Activated T-cell treated with anti-CD3 and anti-CD28 coated beads for 48 hours (primary cell): ENCODE measurements at places on chromosomes 2 and 18.

GRCh38 chr2:222058819-222059445, 239.9 kb downstream of the PAX3 start:
- DNase-seq: no peak

GRCh38 chr18:1914489-1914888, 656.8 kb downstream of the METTL4 start:
- no peak for DNase-seq

DNA sequence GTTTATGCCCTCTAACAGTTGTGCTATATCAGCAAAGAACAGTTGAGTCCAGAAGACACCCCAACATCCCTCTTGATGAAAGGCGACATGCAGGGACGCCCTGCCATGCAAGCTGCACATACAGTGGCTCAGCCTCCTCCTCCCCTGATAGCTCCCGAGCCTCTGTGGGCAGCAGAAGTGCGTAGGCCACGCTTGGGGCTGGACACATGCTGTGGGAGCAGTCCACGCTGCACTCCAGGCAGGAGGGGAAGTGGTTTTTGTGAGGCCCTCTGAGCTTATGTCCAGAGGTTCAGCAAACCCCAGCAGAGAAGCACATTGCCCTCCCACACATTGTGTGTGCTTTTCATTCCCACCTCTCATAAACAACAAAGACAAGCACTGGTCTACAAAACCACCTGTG, 162.1 kb downstream of the SEPTIN10 start:
- no peak for DNase-seq

DNA sequence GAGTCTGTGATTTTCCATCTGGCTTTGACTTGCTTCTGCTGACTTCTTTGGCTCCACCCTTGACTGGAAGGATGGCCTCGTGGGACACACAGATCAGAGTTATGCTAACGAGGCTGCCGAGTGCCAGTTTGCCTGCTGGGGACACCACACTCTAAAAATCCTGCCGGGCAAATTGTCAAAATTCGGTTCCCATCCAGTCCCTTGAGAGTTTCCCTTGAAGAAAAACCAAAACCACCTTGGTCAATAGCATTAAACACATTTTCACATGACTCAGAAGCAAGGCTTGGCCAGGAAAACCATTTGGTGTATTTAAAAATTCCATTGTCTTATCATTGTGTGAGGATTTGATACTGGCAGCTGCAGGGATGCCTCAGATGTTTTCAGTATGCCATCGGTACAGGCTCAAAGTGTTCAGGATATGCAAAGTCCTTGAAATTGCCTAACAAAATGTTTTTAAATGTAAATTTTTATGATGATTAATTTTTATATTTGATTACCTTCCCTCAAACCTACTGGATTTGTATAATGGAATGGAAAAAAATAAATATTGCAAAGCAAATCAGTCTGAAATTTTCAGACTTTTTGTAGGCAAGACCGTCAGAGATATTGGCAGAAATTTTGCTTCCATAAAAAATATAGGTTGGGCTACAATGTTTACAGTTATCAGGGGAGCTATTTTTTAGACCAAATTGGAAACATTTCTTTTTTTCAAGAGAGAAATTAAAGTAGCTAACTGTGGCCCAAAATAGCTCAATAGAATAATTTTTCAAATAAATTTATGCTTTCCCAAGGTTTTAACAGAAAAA, 41.6 kb downstream of the KCNE4 start:
- DNase-seq: no peak

- DNase-seq: no peak
Measured at GRCh38 chr2:83238111-83238510, 1221.0 kb downstream of the SUCLG1 start.

DNA sequence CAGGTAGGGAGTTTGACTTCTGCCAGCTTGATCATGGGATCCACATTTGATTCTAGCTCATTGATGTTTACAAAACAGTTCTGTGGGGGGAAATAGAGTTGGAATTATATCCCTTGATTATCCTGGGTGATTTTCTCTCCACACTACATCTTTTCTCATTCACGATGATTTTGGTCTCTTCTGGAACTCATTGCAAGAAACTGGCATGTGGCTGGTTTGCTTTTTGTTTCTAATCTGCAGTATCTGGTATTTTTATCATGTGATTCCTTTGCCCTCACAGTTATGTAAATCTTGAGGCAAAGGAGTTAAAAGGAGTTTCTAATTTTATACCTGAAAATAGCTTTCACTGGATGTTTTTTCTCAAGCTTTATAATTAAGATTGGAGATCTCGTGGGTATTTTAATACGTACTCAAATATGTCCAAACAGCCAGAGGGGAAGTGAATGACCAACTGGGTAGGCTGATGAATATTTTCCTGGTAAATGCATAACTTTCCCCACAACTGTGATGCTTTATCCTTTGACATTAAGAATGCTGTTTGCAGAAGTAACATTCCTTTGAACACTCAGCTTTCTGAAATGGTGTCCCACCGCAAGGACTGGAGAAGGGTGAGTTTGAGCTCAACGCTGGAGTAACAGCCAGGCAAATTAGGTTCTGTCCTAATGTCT, 502.9 kb upstream of the ZEB2 start:
- DNase-seq: no peak

GRCh38 chr2:172434821-172435605, 7.6 kb downstream of the ITGA6 start:
- DNase-seq: no peak

- no peak for DNase-seq
Measured at GRCh38 chr2:85772019-85772745, 18.4 kb downstream of the ATOH8 start.

- no peak for DNase-seq
Measured at GRCh38 chr18:56067969-56068671, 480.1 kb upstream of the TCF4 start.

GRCh38 chr2:62287899-62288880, 92.3 kb downstream of the B3GNT2 start:
- peak; percentile 42 for DNase-seq

- DNase-seq: no peak
Measured at GRCh38 chr2:73253901-73254300, 19.8 kb downstream of the CCT7 start.

DNA sequence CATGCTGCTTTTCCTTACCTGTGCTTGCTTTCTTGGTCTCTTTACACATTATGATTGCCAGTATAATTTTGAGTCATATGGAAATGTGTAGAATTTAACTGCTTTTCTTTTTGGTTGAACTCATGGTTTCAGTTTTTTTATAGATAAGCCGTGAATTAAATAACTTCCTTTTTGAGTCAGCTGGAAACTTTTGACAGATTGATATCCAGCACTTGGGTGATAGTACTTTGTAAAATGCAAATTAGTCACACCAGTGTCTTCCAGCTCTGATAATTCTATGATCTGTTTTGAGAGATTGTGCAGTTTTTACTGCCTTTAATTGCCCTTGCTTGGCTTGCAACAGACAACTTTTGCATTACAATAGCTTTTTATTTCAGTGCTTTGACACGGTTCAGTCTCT, 86.4 kb downstream of the NCOA1 start:
- no peak for DNase-seq

DNA sequence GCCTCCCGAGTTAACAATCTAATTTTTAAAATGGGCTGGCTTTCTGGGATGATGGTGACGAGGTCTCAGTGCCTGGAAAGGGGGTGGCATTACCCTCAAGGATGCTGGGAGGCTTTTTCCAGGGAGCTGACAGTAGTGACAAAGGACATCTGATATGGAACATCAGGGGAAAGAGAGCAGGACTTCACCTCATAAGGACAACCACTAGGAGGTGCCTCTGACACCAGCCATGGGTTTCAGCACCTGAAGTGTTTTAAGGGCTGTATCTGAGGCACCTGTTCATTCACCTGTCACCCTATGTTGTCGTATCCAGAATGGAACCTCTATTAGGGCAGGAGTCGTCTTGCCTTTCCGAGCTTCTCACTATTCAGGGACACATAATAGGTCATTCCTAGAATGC, 10.8 kb downstream of the IL36B start:
- no peak for DNase-seq

DNA sequence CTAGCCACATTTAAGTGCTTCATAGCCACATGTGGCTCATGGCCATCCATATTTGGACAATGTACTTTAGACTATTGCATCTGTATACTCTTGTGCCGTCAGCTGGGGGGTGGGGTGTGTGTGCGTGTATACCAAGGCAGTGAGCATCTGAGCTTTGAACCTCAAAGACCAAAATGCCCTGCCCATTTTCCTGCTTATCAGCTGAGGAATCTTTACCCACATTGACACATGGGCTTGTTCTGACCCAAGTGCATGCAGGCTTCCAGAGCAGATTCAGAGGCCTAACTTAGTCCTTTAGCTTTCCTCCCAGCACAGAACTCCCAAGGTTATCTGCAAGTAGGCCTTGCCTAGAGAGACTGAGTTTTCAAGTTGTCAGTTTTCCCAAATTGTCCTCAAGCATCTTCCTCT, 11.1 kb upstream of the MOCOS start:
- no peak for DNase-seq

- no peak for DNase-seq
Measured at GRCh38 chr18:48441405-48441881, 32.3 kb upstream of the ZBTB7C start.

GRCh38 chr2:12453731-12454130, 263.0 kb upstream of the TRIB2 start:
- no peak for DNase-seq

DNA sequence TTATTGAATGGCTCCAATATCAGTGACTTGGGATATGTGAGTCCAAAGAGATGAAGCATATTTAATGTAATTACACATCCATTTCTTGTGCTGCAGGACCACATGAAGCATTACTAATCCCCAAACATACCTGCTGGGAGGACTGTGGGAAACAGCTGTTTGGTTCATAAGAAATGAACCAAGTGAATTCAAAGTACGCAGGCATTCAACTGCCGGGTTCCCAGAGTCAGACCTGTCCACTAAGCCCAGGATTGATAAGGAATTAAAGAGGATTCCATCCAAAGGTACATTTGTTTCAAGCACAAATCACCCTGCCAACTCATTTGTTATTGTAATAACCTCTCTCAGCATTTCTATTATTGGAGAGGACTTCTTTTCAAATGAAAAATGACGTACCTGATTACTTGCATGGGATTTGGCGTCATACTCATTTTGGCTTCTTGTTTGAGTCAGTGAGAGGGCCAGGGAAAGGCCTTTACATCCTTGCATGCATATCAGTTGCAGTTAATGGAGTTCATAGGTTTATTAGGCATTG, 230.7 kb downstream of the TXNL1 start:
- no peak for DNase-seq

- DNase-seq: no peak
Measured at GRCh38 chr2:18077704-18078103, 199.2 kb downstream of the KCNS3 start.

GRCh38 chr2:124725187-124725586, 700.1 kb downstream of the CNTNAP5 start:
- DNase-seq: no peak

- DNase-seq: no peak
Measured at GRCh38 chr2:10255189-10256030, 47.3 kb upstream of the HPCAL1 start.

DNA sequence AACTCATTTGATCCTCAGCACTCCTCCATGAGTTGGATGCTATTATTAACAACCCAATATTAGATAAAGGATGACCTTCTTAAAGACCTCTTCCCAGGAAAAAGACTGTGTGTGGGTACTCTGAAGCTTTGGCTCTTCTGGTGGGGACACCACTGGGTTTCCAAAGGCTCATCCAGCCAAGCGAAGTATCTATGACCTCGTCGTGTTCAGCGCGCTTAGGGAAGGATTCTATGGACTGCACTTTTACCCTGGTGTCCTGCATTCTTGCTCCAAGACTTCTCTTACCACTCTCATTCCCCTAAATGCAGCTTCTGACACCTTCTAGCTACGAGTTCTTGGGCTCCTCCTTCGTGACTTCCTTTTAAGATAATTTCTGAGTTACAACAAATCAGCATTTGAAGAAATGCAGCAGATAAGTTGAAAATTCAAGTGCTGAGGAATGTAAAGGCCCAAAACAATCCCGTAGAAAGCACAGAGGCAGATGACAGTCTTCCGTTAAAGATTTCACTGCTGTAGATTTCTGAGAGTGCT, 673 bp upstream of the HNMT start:
- no peak for DNase-seq

DNA sequence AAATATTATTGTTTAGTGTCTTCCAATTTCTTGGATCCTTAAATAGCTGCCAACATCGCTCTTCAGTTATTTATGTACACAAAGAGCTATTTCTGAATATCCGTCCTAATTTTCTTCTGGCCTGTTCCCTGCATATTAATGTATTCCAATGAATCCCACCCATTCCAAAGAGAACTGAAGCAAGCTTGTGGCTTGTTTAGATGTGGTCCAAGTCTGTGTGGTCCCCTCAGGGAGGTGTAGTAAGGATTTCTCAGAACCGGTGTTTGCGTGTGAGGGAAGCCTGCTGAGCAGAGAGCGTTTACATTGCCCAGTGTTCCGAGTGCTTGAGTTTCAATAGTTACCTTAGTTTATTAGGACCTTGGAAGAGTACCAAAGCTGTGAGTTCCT, 25.1 kb upstream of the IL1R1 start:
- no peak for DNase-seq

DNA sequence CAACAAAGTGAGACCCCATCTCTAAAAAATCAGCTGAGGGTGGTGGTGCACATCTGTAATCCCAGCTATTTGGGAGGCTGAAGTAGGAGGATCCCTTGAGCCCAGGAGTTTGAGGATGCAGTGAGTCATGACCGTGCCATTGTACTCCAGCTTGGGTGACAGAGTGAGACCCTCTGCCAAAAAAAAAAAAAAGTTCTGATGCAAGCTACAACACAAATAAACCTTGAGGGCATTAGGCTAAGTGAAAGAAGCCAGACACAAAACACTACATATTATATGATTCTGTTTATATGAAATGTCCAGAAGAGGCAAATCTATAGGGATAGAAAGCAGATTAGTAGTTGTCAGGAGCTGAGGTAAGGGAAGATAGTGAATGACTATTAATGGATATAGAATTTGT, 13.0 kb downstream of the YWHAQ start:
- no peak for DNase-seq
